NCI-H1694 treated with DMSO at 0.1 percent for 48 hours (cell line): ENCODE measurements at places on chromosomes 2 and 18.

DNA sequence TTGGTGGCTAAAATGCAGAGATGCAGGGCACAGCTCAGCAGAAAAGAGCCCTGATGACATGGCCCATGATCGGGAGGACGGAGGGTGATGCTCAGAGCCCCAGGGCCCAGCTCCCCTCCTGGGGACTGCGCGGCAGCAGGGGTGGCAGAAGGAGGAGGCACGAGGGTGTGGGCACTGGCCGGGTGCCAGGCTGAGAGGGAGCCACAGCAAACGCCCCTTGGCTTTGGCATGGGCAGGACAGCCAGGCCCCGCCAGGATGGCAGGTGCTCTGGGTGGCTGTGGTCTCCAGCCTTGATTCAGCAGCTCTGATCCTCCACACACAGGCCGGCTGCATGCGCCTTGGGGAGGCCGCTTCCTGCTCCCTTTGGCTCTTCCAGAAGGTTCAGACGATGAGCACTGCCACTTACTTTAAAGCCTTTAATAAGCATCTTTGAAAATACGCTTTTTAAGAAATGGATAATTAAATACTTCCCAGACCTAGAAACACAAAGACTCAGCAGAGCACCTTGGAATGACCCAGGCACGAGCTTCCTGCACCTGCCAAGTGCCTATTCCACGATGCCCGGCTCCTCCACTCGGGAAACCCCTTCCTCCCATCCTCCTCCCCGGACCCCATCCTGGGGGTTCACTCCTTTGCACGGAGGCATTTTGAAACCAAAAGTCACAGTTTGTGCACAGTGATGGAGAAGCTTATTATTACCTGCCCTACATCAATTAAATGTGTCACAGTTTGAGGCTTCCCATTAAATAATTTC, 78.5 kb upstream of the SNTG2 start:
- no peak for DNase-seq

DNA sequence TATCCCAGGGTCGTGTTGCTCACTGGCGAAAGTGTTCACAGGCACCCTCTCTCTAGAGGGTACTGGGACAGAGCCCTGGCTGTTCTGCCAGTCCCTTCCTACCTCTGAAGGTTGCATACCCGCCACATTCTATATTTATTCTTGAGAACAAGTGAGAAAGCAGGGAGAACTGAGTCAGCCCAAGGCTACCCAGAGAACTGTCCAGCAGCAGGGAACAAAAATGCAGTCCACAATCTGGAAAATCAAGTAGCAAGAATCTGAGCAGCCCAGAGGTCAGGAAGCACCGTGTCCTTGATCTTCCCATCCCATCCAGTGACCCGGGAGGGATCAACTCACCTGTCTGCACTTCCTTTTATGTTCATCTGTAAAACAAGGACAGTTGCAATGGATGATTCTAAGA, 164.1 kb downstream of the FBXO15 start:
- DNase-seq = no peak

DNA sequence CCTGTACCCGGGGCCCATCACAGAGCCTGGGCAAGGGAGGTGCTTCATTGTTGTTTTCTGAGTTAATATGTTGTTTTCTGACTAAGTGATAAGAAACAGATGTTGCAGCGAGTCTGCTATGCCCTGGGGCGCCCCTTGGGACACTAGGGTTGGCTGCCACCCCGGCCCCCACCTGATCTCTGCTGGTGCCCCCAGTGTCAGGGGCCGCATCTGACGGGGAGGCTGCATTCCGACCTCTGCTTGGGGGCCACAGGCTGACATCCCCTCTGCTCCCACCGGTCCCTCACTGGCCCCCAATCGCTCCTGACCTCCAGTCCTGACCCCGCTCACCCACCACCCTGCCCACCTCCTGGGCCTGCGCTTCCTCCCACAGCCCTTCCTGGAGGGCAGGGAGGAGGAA, 65.9 kb downstream of the LONRF2 start:
- no peak for DNase-seq

DNA sequence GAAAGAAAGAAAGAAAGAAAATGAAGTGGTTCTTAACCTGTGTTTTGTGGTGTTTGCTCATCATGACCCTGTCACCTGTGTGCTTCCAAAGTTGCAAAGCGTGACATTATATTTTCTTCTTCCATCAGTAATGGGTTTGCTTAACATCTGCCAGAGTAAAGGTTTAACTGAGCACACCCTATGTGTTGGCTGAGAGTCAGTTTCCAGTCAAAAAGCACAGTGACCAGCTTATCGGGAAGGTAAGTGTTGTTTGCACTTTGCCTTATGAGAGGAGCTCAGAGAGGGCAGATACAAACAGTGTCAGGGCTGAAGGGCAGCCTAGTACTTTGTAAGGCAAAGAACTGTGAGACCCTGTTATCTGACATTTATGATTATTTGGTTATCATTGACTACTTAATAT, 406.2 kb upstream of the CWC22 start:
- no peak for DNase-seq

DNA sequence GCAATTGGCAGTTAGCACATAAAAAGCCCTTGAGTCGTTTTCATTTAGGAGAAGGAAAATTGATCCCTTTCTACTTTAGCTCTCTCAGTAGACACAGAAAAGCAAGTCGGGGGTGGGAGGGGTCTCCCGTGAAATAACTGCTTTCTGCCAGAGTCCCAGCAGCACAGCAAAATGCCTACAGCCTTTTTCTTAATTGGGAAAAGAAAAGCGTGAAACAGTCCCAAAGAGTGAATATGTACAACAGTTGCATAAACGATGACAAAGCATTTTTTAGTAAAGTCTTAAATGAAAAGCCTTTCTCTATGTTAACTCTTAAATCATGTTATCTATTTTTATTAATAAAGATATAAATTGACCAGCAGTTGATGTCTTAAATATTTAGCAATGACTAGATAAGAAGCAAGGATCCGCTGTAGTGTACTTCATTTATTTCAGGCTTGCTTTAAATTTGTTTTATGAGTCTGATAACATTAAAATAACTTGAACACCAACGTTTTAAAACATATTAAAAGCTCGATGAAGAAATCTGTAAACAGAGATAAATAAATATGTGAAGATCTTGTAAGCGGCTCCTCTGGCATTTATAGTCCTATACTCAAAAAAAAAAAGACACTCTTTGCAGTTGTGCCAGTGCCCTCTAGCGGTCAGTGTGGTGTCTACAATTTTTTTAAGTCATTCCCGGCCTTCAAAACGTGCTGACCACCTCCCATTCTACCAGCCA, 42.3 kb upstream of the ATIC start:
- peak; percentile 47 for DNase-seq

- no peak for DNase-seq
These were observed 140.6 kb upstream of the LYPD6 start for GRCh38 chr2:149189769-149190168.

GRCh38 chr18:2979871-2980790, 32.8 kb downstream of the LPIN2 start:
- no peak for DNase-seq

- no peak for DNase-seq
These were observed 166.0 kb downstream of the ARL4C start for GRCh38 chr2:234330902-234331301.

- DNase-seq = no peak
These were observed 3.2 kb downstream of the MRO start for GRCh38 chr18:50816419-50817166.

GRCh38 chr2:111626865-111627163, 257.2 kb downstream of the ANAPC1 start:
- DNase-seq = no peak

DNA sequence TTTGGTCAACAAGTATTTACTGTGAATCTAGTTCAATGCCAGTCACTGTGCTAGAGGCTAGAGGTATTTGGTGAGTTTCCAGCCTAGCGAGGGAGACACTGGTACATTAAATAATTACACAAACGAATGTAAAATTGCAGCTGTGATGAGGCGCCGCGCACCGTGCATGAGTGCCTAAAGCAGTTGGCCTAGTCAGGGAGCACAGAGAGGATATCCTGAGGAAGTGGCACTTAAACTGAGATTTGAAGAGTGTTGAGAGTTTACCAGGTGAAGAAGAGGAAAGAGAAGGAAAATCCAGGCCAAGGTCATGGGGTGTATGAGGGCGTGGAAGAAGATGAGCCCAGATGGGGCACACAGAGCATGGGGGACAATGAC, 157.6 kb upstream of the NDUFV2 start:
- DNase-seq = no peak

GRCh38 chr2:205734436-205735037, 52.2 kb downstream of the NRP2 start:
- DNase-seq = peak; percentile 70
